IMR-90 (cell line): ENCODE measurements at places on chromosomes 3 and 15. TPM values are rescaled to one million over a fixed set of nuclear protein-coding genes. Genes with fewer than 3 reads are reported as not detected.

- no peak for DNase-seq
These were observed 68.1 kb downstream of the IMPG2 start for GRCh38 chr3:101252307-101252706.

DNA sequence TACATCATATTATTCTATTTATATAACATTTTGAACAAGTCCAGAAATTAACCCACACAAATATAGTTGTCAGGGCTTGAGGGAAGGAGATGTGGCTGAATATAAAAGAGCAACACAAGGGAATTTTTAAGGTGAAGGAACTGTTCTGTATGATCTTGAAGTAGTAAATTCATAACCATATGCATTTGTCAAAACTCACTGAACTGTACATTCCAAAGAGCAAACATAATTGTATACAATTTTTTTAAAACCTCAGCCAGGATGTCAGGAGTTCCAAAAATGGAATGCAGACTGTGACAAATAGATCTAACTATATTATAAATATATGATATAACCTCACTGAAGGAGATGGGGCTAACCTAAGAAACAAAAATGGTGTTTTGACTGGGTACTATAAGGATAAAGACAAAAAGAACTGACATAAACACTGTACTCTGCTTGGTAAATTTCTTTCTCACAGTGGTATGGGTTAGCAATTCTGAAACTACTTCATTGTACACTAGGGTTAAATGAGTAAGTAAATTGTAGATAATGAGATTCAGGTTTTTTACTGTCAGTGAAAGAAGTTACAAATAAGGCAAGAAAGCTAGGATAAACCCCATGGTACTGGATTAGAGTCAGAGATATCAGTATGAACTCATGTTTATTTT, 14.4 kb downstream of the GOLGB1 start:
- peak; percentile 54 for DNase-seq

DNA sequence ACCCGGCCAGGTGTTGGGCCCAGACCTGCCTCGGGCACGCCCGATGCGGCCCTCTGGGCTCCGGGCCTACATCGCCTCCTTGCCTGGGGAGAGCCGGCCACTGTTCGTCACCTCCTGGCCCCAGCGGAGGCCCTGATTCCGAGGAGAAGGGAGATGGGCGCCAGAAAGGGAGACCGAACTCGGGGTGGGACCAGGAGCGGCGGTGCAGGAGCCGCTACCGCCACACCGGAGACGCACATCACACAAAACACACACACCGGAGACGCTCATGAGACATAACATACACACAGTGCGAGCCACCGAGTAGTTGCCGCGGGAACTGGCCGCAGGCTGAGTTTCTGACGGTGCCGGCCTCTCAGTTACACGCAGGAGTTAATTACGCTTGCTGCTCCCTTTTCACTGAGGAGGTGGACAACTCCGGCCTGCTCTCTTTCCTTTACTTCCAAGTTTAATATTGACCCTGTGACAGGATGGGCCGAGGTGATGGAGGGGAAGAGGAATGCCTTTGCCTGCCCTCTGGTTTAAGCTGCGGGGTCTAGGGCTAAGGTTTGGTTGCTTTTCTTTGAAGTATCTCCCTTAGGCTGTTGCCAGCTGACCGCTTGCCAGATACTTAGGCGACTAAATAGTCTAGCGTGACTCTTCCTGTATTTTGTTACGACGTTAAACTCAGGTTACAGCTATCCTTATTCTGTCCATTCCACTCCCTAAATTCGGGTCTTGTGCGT, 570 bp downstream of the PCNP start:
- peak; percentile 62 for DNase-seq

DNA sequence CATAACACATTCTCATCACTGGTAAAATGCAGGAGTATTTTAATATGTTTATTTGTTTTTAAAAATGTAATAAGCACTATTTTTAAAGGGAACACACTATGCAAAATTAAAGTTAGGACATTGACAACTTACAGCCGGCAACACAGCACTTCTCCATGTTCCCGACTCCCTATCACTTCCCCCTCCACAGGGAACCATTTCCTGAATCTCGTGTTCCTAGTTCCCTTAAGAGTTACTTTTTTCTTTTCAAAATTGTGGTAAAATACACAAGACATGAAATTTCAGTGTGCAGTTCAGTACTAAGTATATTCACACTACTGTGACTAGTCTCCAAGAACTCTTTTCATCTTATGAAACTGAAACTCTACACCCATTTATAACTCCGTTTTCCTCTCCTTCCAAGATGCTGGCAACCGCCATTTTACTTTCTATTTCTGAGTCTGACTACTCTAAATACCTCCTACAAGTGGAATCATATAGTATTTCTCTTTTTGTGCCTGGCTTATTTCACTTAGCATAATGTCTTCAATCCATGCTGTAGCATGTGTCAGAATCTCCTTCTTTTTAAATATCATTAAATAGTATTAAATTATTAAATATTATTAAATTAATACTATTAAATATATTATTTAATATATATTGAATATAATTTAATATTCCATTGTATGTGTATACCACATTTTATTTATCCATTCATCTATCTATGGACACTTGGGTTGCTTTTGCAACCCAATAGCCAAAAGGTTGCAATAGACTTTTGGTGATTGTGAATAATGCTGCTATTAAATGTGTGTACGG, 25.9 kb upstream of the UBE2Q2 start:
- no peak for DNase-seq

GRCh38 chr3:52892625-52893311, 4.6 kb downstream of the STIMATE start:
- DNase-seq, result no peak

GRCh38 chr3:112900113-112900512, 53.4 kb upstream of the CD200R1L start:
- DNase-seq, result peak; percentile 5

DNA sequence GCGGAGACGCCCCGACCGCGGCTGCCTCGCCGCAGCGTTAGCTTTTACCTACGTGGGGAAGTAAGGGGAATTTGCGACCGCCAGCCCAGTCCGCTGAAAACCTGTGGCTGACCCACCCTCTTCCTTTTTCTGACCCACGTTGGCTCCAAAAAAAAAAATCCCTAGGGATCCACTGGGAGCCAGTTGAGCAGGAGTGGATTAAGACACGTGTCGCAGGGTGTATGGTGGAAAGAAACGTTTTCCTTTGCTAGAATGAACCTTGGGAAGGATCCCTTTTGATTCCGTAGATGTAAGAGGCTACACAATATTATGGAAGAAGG, 575 bp upstream of the PCYT1A start:
- peak; percentile 19 for DNase-seq

GRCh38 chr15:23440596-23440995, 6.4 kb downstream of the GOLGA6L2 start:
- no peak for DNase-seq

DNA sequence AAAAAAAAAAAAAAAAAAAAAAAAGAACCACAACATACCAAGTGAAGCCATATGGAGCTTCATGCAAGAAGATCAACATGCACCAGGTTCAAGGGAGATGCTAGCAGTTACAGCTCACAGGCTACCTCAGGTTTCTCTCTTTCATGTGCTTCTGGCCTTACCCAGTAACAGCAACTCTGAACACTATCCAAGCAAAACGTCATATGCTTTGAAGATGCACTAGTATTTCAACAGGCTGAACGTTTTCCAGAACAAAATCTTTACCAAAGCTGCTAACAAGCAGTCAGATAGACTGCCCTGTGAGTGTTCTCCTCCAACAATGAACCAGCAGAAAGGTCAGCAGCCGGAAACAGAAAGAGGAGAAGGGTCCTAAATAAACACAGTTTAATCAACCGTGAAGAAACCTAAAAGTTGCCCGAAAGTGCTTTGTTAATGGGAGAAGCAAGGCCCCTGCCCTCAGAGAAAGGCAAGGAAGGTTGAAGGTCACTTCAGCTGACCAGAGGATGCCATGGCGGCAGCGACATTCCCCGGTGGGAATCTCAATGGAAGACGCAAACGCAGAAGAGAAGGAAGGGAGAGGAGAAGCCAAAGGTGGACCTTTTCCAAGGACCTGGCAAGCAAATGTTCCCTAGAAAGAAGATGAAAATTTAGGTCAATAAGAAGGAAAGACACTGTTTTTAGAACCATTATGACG, 80.1 kb downstream of the CCNL1 start:
- DNase-seq, result no peak

DNA sequence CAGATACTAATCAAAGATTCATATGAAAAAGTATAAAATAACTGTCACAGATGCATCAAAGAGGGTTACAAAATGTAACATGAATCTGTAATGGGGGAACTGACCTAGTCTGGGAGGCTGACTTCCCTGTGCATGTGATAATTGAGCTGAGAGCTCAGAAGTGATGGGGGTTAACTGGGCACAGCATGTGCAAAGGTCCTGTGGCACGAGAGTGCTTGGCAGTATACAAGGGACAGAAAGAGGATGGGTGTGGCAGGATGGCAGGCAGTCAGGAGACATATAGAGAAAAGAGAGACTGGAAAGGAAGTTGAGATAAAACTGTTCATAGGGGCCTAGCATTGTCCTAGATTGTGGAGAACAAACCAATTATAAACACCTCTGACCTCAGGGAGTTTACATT, 47.8 kb upstream of the IREB2 start:
- no peak for DNase-seq

- DNase-seq, result no peak
These were observed 312.9 kb downstream of the ZBBX start for GRCh38 chr3:167066977-167067786.

GRCh38 chr15:99333413-99333812, 82.1 kb downstream of the LRRC28 start:
- DNase-seq, result no peak

GRCh38 chr3:45942051-45942825, 1.0 kb upstream of the CXCR6 start:
- DNase-seq, result no peak

GRCh38 chr3:159253860-159254259, 452.0 kb downstream of the MFSD1 start:
- no peak for DNase-seq

GRCh38 chr3:42273361-42273760, 7.4 kb upstream of the CCK start:
- DNase-seq, result no peak

GRCh38 chr3:67296039-67296892, 298.2 kb downstream of the KBTBD8 start:
- no peak for DNase-seq

GRCh38 chr3:193572426-193572908, 17.8 kb upstream of the ATP13A4 start:
- peak; percentile 64 for DNase-seq

- DNase-seq, result no peak
These were observed 6.4 kb upstream of the EXOG start for GRCh38 chr3:38489766-38490165.

DNA sequence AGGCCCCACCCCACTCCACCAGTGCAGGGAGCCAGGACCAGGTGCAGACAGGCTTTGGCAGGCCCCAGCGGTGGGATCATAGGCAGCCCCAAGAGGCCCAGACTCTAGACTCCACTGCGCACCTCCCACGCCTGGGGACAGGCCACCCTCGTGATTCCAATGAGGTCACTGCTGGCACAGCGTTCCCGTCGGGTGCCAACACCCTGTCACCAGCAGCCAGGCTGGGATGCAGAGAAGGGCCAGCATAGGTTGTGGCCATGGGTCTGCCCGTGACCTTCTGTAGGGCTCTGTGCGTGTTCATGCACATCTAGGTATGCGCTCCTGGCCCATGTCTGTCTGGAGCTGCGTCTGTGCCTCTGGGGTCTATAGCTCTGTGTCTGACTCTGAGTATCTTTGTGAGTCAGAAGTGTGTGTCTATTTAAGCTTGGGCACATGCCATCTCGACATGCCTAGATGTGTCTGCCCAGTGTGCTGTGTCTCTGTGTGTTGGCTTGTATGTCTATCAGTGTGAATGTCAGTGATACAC, 13.0 kb downstream of the VIPR1 start:
- no peak for DNase-seq

GRCh38 chr15:61393949-61394348, 164.8 kb upstream of the RORA start:
- no peak for DNase-seq

DNA sequence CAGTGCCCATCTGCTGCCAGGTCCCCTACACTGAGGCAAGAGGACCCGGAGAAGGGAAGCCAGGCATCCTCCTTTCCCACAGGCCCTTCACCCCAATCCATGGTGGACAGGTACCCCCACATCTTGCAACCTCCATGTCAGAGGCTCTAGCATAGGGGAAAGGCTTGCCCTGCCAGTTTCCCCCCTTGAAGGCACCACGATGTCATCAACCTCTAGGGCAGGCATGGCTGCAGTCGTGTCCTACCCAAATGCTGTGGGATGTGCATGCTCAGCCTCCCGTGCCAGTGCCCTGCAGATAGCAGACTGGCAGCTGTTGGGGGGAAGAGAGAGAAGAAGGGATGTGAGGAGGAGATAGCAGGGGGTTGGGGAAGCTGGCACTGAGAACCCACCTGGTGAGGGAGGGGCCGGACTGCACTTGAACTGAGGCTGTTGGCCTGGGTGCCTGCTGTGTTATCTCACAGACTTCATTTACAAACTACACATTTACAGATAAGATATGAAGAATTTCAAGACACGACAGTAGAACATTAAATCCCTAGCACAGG, 197.5 kb downstream of the ADAMTS9 start:
- DNase-seq, result no peak

DNA sequence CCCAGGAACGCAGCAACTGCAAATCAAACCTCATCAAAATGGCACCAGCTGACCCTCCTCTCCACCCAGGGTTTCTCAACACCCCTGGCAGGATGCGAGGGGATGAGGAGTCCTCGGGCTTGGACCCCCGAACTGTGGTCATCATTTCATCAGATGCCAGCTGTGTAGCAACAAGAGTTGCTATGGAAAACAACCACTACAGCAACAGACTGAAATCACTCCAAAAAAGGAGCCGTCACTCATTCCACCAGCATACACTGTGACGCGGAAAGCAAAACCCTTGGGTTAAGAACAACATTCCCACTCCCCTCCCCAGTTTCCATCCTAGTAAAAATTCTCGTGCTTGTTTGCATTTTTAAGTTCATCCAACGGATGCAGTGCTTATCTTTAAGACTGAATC, 40.1 kb downstream of the VGLL4 start:
- DNase-seq, result peak; percentile 97

Gene DPPA2
- total RNA-seq, result not detected in 2 replicates

Gene FSTL1
- total RNA-seq, result 1,097 and 1,642 TPM in 2 replicates

Gene PTPN23
- 4.4 and 4.5 TPM in 2 replicates for total RNA-seq

Gene CLASP2
- 42.5 and 49.1 TPM in 2 replicates for total RNA-seq

Gene SAMD7
- total RNA-seq, result not detected in 2 replicates

Gene PLSCR5
- not detected in 2 replicates for total RNA-seq

Gene COL6A5
- total RNA-seq, result not detected in 2 replicates

Gene TMEM108
- total RNA-seq, result 0.18 and 0.28 TPM in 2 replicates

Gene SAMMSON
- not detected in 2 replicates for total RNA-seq

Gene CILP
- under 0.01 TPM in 1 of 2 replicates, not detected in the other for total RNA-seq

Gene FHIT
- total RNA-seq, result not detected in 2 replicates

Gene SLC6A6
- 29.9 and 32.5 TPM in 2 replicates for total RNA-seq

Gene GCSAM
- total RNA-seq, result not detected in 2 replicates

Gene IP6K1
- 28.6 and 28.7 TPM in 2 replicates for total RNA-seq

Gene STOML1
- total RNA-seq, result 11.8 and 12.5 TPM in 2 replicates

Gene SOX14
- not detected in 2 replicates for total RNA-seq
